ENCODE measurements at places on chromosomes 12 and 14.
A peak's percentile ranks its signal among the peaks of the same experiment; 100 is the strongest.

GRCh38 chr12:106139422-106140171, 843 bp upstream of the NUAK1 start:
- DNase-seq, result peak; percentile 84

GRCh38 chr12:128864516-128865186, 11.4 kb downstream of the GLT1D1 start:
- no peak for DNase-seq

- no peak for DNase-seq
Measured at GRCh38 chr12:68762691-68763090, 16.7 kb downstream of the SLC35E3 start.

DNA sequence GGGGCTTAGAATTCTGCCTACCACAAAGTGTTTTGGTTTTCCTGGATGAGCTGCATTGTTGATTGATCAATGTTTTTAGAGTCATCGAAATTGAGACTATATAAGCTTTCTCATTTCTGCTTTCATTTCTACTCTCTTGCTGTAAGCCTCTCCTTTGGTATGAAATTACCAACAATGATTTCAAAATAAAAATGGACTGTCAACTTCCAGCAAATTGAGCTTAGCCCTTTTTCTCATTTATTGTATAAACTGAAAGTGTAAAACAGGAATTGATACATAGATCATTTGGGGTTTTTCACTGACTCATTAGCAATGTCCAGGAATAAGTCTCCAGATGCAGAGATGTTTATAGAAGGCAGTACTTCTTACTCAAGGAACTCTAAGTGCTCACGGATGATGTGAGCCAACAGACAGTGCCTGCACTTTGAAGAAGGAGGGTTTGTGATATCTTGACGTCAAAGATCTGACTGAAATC, 20.0 kb upstream of the PCNX1 start:
- DNase-seq, result peak; percentile 80

DNA sequence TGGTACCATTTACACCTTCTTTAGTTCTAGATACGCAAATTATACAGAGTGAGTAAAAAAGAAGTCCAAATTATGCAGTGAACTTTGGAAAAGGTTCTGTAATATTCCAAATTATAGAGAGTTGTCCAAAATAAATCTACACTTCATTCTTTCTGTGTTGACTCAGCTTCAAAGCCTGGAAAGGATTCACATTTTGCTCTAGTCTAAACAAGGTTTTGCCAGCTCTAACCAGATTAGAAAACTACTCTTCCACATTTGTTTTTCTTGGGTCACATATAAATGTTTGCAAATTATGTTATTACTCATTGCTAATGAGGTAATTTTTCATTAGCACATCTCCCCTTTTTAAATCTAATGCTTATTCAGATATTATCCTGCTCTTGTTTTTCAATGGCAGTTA, 1562.4 kb upstream of the SEL1L start:
- DNase-seq, result peak; percentile 7
